Body of pancreas (tissue), 4 donors: ENCODE measurements at places on chromosomes 2 and 18.
A peak's percentile ranks its signal among the peaks of the same experiment; 100 is the strongest.

GRCh38 chr2:168789776-168790175, 12.7 kb upstream of the NOSTRIN start:
- no peak for DNase-seq

- no peak for DNase-seq
These were observed 443.9 kb upstream of the FSHR start for GRCh38 chr2:49598231-49598630.

DNA sequence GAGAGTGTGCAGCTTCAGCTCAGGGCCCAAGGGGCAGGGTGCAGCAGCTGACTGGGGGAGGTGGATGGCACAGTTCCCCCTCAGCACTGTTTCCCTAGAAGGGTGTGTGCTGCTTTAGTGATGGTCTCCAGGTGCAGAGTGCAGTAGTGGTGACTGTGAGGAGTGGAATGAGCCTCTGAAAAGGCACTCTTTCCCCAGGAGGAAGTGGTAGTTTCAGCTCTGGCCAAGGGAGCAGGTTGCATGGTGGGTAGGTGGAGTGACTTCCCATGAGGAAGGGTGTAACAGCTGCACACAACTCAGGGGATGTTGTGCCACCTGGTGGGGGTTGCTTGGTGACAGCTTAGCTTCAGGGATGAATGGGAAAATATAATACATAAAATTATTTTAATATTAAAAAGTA, 251.5 kb upstream of the NXPH2 start:
- DNase-seq: no peak

- DNase-seq: peak; percentile 69
These were observed 12.2 kb downstream of the WNT10A start for GRCh38 chr2:218892693-218893348.

- no peak for DNase-seq
These were observed 301.5 kb downstream of the NDUFA10 start for GRCh38 chr2:239723486-239724193.

DNA sequence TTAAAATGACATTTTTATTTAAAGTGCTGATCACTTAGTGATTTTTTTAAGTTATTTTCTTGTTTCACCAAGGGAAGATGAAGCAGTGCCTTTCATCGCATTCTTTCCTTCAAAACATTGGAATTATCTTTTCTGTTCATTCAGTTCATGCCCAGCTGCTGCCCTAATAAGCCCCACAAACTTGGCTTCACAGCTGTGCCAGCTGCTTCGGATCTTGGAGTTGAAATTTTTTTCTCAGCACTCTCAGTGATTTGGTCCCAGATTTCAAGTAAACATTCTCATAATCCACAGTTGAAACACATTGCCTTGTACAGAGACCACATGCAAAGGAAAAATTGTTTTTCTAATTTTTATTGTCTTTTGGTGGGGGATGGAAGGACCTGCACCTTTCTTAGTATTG, 353.3 kb upstream of the LRP1B start:
- DNase-seq: no peak

DNA sequence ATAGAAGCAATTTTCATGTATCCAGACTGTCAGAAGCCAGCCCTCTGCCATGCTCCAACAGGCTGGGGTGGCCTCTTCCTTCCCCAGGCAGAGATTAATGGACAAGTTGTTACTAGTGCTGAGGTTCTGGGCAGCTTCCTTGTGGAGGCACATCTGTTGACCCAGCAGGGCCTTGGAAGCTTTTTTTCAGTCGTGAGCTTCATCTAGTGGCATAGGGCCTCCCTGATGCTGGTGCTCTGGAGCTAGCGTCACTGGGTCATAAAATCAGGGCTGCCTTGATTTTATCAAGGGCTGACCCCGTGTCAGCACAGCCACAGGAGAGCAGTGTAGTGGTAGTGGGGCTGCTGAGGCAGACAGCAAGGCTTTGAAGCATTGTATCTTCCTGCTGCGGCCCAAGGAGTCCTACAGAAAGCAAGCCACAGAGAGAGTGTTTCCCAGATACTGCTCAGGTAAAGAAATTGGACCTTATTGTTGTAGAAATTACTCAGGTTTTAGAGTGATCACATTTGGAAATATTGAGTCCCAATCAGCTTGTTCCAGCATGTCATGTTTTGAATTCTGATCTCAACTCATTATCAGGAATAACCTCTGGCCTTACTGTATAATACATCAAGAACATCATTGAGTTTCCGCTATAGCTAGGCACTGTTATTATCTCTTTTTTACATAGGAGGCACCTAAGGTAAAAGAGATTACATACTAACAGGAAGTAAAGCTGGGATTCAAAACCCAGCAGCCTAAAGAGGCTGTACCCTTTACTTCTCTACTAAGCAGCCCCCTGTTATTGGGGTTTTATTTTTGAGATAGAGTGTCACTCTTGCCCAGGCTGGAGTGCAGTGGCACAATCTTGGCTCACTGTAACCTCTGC, 92.3 kb upstream of the ALPP start:
- no peak for DNase-seq

DNA sequence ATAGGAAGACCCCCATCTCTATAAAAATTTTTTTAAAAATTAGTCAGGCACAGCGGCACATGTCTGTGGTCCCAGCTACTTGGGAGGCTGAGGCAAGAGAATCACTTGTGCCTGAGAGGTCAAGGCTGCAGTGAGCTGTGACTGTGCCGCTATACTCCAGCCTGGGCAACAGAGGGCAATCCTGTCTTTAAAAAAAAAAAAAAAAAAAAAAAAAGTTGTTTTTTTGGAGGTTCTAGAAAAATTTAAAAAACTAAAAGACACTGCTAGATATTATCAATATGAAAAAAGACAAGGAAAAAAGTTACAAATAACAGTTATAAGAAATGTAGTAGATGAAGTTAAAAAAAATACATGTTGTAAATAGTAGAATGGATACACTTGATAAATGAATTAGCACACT, 56.1 kb upstream of the C2orf15 start:
- DNase-seq: peak; percentile 9

DNA sequence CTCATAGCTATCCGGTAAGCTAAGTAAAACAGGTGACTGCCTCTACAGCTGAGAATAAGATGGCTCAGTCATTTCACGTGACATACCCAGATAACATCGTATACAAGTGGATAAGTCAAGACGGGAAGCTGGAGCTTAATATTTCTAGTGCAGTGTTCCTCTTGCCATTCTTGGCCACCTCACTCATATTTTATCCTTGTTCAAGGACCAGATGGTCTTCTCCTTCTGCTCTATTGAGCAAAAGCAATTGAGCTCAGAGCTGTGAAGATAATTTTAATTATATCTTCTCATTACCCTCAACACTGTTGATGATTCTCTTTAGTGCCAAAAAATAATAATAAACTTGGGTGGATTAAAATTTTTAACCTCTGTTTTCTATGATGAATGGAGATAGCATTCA, 201.1 kb downstream of the DCC start:
- no peak for DNase-seq

- DNase-seq: no peak
These were observed 18.1 kb upstream of the ANTXR1 start for GRCh38 chr2:68994864-68995263.

DNA sequence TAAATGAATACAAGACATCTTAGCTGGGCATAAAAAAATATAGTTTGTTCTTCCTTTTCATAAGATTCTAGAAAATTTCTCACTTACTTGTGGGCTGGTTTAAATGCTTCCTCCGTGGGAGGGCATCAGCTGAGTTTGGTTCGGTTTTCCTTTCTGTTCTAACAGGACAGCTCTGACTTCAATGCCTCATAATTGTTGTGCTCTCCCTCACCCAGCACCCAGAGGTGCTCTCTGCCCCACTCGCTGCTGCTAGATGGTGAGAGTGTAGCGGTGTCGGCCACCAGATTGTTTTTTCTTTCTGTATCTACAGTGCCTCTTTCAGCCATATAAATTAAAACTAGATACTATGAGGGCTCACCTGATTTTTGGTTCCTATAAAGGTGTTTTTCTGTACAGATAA, 407.2 kb upstream of the CDH7 start:
- no peak for DNase-seq

DNA sequence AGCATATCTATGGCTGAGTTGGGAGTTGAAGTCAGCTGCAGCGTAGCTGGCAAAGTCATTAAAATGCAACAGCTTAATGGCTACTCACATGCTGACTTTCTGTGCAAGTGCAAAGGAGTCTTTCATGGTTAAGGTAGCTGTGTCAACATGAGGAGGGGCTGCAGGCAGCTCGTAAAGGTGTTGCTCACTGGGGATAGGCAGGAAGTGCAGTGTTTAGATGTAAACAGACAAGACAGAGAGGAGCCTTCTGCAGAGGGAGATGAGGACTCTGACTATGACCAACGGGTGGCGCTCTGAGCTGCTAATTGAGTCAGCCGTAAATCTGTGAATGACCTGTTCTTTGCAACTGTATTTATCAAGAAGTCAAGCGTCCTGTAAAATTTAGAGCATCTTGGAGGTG, 22.3 kb upstream of the CAVIN2 start:
- no peak for DNase-seq

DNA sequence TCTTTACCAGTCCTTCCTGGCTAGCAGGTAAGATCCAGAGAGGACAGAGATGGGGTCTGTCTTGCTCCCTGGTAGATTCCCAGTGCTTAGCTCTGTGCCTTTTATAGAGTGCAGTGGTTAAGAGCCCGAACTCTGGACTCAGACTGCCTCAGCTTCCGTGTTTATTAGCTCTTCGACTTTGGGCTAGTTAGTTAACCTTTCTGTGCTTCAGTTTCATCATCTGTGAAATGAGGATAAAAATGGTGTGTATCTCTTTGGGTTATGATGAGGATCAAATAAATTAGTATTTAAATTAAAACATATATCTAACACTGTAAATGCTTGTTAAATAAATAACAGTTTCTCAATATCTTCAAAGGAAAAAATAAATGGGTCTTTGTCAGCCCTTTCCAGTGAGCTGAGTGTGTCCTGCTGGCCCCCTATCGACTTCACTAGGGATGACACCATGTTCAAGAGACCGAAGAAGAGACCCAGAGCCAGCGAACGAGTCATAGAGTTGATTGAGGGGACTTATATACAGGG, 38.2 kb downstream of the CERS6 start:
- no peak for DNase-seq

DNA sequence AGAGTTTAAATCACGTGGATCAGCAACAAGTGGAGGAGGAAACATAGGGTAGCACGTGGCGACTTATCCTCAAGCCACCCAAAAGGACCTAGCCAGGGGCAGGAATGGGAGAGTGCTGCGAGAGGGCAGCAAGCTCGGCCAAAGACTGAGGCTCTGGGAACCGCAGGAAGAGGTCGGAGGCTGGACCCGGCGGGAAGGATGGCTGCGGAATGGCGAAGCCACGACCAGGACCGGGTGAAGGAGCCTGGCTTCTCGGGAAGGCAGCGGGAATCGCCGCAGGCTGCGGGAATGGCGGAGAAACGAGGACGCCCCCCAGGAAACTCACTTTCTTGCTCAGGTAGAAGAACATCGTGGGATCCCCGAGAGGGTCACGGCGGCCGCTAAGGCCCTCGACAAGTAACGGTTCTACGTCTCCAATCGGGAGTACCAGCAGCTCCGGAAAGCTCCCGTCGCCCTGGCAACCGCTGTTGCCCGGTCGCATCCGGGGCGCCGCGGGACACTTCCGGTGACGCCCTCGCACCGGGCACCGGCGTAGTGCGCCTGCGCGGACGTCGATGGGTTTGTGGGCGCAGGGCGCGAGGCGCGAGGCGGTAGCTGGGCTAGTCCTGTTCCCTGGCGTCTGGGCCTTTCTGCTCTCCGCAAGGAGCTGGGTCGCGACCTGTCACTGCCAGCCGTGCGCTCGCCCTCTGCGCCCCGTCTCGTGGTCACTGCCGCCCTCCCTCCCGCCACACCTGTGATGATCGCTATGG, at the start of gene WDR35:
WDR35 (minus strand) TSS at position 439 of the 749 bp plus-strand sequence; CDS start at position 349, 90 bp downstream.
- DNase-seq: peak; percentile 93

DNA sequence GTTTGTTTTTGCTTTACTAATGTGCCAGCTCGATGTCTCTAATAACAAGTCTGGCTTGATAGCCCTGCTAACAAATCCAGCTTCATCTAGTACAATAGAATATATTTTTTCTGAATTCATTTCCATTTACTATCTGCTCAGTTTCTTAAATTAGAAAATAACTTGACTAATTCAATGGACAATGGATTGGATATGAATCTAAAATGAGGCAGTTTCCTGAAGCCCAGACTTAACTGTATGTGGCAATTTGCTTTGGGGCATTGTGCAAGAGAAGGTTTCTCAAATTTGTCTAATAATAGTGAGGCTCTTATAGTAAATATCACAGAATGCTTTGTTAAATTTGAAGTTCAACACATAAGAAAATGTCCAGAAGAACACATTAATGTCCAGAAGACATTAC, 25.8 kb downstream of the CALCRL start:
- DNase-seq: no peak

DNA sequence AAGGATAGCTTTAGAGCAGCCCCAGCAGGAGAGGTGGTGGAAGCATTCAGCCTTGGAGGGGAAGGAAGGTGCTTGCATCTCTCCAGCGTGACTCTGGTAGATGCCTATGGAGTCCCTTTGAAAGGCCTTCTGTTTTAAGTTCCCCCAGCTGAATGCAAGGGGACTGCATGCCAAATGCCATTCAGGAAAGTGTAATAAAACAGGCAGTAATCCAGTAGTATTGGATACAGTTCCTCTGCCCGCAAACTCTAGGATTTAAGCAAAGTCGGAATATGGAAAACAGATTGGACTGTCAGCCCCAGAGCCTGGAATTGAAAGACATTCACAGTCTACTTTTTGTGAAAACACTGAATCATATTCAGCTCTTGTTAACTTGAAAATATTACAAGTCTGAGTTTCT, 125.2 kb upstream of the GAREM1 start:
- no peak for DNase-seq

- no peak for DNase-seq
These were observed 42.5 kb downstream of the TRIB2 start for GRCh38 chr2:12759248-12759647.

- DNase-seq: peak; percentile 60
These were observed 2.9 kb downstream of the SERTAD2 start for GRCh38 chr2:64650722-64651338.

DNA sequence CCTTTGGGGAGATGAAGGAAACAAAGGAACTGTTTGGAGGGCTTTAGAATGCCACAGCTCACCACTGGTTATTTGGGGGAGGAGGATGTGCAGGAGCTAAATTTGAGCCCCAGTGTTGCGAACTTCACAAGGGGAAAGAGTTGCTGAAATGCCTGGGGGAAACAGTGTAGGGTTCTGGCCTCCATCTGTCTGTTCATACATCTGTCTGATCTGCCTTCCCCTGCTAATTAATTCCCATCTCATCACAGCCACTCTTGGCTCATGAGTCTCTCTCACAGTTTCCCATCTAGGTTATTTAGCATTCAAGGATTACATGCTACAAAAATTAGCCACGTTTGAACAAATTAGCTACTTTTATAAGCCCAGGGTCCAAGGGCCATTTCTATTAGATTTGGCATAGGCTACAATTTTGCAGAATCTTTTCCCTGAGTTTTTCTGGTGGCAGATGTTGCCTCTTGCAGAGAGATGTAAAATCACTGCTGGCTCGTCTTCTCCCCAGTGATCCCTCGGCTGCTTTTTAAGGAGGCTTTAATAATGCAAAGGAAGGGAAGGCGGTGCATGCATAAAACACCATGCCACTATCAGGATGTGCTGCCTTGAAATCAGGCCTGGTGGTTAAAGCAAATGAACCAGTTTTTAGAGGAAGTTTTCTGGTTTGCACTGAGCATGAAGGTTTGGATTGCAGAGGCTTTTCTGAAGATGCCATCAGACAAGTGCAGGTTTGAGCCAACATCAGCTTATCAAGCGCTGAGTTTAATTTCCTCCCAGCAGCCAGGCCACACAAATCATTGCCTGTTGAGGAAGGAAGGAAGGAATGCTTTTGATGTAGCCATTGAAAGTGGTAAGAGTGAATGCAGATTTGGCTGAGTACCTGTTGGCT, 35.0 kb downstream of the ADD2 start:
- DNase-seq: no peak
